ENCODE measurements at places on chromosomes 16 and 17.

GRCh38 chr17:34383216-34383615 is 20.2 kb upstream of the CCL1 start:
- DNase-seq, result no peak

GRCh38 chr16:70437017-70437581 is 1.8 kb downstream of the ST3GAL2 start:
- DNase-seq, result no peak

DNA sequence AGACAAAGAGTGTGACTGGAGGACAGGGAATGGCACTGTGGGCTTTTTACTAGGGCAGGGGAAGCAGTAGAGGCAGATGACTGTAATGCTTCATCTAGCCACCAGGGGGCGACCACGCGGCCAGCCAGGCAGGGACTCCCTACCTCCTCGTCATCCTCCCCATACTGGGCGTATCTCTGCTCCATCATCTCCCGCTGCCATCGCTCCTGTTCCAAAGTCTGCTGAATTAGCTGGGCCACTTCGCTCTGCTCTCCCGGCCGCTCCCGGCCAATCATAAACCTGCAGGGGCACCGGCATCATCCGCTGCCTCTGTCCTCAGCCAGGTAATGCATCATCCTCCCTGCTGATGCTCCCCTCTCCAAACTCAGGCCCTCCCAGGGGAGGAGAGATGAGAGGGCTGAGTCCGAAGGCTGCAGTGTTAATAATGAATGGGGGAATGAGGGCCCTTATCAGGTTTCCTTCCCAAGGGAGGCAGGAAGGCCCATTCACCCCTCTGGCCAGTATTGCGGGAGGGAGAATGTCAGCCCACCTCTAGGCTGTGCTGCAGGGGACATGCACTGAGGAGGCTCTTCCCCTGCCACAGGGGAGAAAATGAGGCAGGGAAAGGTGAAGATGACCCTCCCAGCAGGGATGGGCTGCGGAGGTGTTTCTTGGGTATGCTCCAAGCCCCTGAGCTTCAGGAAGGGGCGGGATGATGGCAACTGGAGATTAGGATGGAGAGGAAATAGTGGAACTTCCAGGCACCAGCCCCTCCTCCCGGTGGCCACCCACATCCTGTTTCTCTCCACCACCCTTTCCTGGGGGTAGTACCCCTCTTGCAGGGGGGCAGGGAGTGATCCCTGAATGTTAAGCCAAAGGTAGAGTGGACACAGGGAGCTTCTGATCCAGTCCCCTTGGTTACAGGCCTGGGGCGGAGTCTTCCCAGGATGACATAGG is 10.3 kb upstream of the SAMD14 start:
- DNase-seq, result peak; percentile 40

DNA sequence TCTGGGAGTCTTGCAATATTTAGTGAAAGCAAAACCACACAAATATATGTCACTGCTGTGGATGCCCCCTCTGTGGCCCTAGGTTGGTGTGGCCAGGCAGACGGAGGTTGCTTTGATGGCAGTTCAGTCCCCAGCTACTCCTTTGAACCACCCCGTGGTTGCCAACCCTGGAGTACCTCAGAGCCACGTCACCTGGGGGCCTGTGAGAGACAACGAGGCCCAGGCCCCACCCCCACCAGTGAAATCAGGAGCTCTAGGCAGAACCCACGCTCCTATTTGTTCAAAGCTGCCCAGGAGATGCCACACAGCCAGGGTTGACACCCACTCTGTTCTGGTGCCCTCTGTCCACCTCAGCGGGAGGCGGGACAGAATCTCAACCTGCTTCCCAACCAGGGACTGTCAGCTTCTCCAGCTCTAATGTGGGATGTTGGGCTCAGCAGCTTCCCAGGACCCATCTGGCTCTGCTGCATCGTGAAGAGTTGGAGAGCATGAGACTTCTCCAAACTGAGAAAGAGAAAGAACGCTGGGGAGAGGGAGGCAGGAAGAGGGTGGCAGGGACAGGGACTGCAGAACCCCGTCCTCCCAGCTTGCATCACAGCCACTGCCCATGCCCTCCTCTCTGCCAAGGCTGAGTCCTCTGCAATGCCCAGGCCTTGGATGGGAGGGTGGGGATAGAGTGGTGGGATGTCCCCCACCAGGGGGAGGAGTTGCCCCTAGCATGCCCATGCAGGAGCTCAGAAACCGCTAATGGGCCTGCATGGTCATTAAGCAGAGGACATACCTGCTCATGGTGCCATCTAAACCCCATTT is 81.8 kb downstream of the C16orf78 start:
- no peak for DNase-seq

DNA sequence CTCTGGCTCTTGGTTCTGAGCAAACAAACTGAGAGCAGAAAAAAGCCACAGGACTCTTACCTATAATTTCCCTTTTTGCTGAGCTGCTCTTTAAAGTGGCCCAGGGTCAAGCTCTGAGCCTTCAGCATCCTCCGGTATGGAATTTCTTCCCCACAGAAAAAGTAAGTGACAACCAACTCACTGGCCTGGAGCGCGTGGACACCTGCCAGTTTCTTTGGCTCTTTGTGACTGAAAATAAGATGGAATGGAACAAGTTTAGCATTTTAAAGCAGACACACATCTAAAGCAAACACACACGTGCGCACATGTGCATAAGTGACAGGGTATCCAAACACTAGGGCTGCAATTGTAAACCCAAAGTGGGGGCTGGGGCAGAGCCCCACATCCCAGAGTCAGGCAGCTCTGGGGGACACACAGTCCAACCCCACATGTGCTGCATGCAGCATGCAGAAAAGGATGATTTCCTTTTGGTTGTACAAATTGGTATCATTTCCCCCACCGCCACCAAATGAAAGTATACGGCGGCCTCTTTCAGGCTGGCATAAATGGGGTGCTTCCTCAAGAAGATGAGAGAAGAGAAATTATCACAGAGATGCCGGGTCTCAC is 27.5 kb downstream of the AXIN2 start:
- DNase-seq, result no peak

GRCh38 chr16:4317532-4318450 is 1.9 kb downstream of the GLIS2 start:
- no peak for DNase-seq

GRCh38 chr17:82021900-82022309 is 773 bp downstream of the CENPX start:
- no peak for DNase-seq
